ENCODE measurements at places on chromosomes 12 and 14.
A peak's percentile ranks its signal among the peaks of the same experiment; 100 is the strongest.

DNA sequence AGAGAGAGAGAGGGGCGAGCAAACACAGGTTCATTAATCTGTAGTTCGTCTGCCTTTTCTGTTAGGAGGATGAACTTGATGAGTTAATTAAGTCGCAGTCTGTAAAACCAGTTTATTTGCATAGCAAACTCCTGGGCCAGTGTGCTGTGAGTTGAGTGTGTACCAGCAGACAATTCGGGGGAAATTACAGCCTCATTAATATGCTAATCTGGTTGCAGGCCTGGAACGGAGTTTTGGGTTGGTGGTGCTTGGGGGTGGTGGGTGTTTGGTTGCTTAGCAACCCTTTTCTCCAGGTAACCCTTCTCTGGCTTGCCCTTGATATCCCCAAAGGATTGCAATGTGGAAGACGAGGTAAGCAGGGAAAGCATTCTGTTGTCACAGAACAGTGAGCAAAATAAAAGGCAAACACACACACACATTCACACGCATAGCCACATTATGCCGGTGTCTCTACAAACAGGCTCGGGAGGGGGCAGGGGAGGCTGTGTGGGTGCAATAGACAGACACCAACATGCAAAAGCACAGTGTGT lies 29.2 kb upstream of the LHX5 start:
- DNase-seq: peak; percentile 46

- DNase-seq: no peak
These were observed 541.4 kb upstream of the ATP2B1 start for GRCh38 chr12:90250042-90250441.

DNA sequence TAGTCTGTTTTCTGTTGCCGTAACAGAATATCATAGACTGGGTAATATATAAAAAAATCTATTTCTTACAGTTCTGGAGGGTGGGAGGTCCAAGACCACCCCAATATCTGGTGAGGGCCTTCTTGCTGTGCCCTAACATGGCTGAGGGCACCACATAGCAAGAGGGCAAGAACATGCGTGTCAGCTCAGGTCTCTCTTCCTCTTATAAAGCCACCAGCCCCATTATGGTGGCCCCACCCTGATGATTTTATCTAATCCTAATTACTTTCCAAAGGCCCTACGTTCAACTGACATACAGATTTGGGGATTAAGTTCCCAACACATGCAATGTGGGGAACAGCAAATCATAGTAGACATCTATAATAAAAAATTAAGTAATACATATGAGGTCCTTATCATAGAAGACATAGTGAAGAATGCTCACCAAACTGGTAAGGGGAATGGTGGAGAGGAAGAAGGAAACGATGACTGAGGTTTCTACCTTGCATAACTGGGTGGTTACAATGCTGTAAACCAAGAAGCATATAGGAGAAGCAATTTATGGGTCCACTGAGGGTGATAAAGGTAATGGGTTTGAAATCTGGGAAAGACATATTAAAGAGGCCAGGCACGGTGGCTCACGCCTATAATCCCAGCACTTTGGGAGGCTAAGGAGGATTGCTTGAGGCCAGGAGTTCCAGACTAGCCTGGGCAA lies 27.0 kb downstream of the BTBD7 start:
- DNase-seq: no peak

GRCh38 chr14:69331206-69331605 lies 66.9 kb downstream of the ERH start:
- no peak for DNase-seq

- DNase-seq: peak; percentile 51
These were observed 49.9 kb upstream of the OR4E1 start for GRCh38 chr14:21723431-21724045.

DNA sequence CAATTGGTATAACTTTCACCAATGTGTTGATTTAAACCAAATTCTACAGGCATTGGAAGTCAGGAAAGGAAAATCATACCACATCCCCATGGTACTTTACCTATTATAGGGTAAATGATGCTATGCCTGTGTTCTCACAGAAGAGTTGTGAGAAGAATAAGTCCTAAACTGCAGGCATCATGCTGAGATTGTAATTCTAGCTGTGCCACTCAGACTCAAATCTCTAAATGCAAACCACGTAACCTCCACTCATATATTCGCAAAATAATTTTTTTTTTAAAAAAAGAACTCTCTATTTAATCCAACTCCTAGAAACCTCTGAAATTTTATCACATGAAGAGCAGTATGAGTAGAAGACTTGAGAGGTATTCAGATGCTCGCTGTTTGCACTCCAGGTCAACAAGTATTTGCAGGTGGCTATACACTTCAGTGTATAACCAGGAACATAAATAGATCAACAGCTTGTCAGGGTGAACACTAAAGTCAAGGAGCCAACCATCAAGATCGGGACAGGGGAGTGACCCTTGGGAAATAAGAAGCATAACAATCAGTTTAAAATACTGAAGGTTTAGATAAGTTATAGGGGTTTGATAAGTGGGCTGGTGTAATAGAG lies 110.1 kb downstream of the SLC25A21 start:
- DNase-seq: no peak

DNA sequence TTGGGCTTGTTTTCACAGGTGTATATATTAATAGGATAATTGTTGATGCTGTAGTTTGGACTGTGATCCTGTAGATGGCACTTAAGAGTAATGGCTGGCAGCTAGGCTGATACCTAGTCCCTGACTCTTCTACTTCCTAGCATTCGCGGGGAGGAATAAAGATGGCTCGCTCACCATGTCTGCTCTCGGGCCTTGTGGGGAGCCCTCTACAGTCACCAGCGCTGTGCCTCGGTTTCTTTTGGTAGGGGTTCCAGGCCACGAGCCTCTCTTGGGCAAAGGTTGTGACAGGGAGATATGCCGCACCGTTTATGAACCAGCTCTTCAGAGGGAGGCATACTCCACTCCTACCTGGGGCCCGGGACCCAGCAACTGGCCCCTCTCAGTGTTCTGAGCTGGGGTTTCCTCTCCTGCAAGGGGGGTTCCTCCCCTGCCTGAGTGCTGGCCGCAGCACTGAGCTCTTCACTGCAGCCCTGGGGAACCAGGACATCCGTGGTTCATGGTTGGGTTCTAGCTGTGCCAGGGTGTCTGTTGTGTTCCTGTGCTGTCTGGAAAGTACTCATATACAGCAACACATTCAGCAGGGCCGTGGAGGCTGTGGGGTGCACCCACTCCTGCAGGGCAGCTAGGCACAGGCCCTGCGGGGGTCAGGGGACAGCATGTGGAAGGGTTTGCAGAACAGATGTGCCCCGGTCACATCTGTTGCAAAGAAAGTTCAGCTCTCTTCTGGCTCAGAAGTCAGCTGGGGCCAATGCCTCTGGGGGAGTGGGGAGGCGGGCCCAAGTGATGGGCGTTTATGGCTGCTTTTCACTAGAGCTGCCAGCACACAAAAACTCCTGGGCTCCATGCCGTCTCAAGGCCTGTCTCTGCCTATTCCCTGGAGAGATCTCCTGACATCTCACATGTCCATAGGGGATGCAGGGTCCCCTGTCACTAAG lies 147.9 kb downstream of the PPFIA2 start:
- peak; percentile 42 for DNase-seq

DNA sequence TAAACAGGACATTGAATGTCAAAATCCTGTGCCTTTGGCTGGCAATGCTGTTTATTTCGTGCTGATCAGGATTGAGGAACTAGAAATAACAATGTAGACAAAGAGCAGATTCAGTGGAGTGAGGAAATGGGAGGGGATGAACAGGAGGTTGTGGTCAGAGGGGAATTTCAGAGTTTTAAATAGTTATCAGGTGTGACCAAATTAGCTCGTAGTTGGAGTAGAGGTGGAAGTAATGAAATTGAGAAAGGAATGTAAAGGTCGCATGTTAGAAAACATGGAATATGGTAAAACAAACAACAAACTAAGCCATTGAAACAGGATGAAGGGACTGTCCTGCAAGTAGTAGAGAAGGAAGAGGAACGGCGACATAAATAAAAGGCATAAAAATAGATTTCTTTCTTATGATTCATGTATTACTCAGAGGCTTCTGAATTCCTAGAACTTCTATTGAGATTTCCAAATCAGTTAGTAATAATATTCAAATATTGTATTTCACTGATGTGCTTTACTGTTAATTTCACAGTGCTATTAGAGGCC lies 9.5 kb upstream of the SAV1 start:
- DNase-seq: no peak

DNA sequence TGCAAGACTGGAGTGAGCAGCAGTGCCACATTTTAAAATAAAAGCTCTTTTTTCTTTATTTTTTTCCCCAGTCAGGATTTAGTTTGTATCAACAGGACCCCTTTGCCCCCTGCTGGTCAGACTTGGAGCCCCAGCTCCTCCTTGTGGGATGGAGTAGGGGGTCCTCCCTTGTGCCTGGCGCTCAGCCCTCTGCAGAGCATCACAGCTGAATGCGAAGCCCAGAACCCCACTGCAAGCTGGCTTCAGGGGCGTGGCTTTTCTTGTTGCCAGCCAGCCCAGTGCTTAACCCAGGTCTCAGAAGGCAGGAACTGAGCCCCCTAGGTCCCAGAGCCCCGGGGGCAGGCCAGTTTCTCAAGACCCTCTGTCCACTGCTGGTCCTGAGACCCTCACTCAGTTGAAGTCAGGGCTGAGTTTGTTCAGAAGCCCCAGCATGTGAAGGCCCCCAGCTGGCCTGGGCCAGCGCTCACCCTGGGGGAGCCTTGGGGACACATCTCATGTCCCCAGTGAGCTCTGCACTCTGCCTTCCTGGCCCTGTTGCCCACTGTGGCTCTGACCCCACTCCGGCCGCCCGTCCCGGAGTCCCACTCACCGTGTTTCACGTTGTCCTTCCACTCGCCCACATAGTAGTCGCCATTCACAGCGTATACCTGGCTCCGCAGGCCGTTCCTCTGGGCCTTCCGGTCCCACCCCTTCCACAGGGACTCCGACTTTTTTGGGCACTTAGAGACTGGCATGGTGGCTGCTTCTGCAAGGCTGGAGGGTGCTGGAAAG lies 519 bp downstream of the MORN3 start:
- DNase-seq: no peak

GRCh38 chr12:7634561-7634960 lies 31.1 kb downstream of the APOBEC1 start:
- DNase-seq: no peak

- DNase-seq: peak; percentile 72
These were observed at the start of gene LRIG3 for GRCh38 chr12:58920102-58920960. LRIG3 (minus strand) TSS chr12:58920504; CDS start chr12:58920235, 269 bp downstream.
